ENCODE measurements at places on chromosomes 2 and 18.

- no peak for DNase-seq
Observed at GRCh38 chr2:42013409-42013808, 34.4 kb upstream of the PKDCC start.

DNA sequence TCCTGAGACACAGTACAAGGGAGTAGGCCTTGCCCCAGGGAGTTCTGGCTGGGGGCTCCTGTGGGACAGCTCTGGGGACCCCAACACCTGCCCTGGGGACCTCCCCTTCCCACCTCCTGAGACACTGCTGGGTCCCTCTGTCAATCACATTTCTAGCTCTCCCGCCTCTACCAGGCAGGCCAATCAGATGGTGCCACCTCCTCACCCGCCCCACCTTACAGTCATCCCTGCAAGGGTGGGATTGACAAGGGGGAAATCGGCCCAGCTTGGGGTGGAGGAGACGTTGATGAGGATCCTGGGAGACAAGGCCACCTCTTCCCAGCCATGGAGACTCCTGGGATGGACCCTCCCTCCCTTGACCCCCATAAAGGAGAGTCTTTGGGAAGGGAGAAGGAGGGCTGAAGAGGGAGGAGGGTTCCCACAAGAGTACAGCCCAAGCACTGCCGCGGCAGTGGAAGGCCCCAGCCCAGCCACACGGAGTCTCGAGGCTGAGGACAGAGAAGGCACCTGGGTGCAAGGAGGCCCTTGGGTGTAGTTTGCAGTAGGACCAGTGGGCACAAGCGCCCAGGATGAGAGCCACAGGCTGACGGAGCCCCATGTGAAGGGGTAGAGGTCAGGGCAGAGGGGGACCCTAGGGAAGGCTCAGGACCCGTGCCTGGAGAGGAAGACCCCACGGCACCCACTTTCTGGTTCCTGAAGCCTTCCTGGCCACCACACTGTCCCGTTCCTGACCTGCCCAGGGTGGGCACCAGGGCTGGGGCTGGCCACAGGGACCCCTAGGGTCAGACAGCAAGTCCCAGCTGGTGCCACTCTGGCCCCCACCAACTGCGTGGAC lies 109.9 kb upstream of the OTOS start:
- DNase-seq: no peak

DNA sequence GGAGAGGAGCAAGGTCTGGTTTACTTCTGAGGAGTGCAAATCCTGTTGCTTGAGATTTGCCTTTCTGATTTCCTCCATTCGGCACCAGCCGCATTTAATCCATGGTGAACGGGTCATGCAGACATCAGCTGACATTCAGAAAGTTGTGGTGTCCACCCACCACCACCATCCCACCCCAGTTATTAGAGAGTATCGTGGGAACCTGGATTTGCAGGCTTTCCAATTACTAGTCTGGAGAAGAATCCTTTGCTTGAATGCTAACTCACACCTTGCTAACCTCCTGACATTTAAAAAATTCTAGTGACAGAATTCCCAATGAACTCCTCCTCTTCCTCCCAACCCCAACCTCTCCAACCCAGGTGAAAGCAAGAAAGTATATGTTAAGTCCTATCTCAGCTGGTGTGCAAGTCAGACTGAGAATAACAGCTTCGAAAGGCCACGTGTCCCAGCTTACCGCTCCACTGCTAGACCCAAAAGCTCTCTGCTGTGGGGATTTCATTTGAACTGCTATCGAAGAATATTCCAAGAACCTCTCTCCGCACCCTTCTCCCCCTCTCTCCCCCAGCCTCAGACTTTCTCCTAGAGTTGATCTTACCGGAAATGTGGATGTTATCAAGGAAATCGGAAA lies 17.7 kb downstream of the BCL11A start:
- DNase-seq: no peak

GRCh38 chr2:166917415-166917814 lies 29.1 kb downstream of the XIRP2 start:
- no peak for DNase-seq

- no peak for DNase-seq
Observed at GRCh38 chr2:215797676-215798075, 215.7 kb downstream of the MREG start.

GRCh38 chr2:3689998-3690748 lies 13.2 kb upstream of the DCDC2C start:
- no peak for DNase-seq

- DNase-seq: no peak
Observed at GRCh38 chr2:121382744-121383143, 97.7 kb upstream of the TFCP2L1 start.

GRCh38 chr2:36427790-36428243 lies 72.2 kb downstream of the CRIM1 start:
- no peak for DNase-seq

GRCh38 chr2:23794234-23794633 lies 132.7 kb downstream of the ATAD2B start:
- no peak for DNase-seq

DNA sequence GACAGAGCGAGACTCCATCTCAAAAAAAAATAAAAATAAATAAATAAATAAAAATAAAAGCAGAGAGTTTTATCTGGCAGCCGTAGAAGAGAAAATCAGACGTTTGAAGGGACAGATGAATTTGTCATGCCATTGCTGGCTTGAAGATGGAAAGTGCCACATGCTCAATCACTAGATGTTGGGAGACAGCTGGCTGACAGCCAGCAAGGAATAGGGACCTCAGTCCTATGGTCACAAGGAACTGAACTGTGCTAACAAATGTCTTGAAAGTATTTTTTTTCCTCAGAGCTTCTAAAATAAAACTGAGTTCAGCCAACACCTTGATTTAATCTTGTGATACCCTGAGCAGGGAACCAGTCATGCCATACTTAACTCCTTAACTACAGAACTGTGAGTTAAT lies 65.4 kb downstream of the DTNA start:
- DNase-seq: no peak

DNA sequence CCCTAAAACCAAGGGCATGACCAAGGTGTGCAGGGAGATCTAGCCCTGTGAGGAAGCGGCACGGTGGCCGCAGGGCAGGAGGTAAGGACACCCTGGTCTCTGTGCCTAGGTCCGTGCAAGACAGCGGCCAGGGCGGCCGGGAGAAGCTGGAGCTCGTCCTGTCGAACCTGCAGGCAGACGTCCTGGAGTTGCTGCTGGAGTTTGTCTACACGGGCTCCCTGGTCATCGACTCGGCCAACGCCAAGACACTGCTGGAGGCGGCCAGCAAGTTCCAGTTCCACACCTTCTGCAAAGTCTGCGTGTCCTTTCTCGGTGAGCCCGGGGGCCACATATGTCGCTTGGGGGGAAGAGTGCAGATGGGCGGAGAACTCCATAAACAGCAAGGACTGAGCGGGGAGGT lies 235.4 kb downstream of the ATAD2B start:
- DNase-seq: no peak

DNA sequence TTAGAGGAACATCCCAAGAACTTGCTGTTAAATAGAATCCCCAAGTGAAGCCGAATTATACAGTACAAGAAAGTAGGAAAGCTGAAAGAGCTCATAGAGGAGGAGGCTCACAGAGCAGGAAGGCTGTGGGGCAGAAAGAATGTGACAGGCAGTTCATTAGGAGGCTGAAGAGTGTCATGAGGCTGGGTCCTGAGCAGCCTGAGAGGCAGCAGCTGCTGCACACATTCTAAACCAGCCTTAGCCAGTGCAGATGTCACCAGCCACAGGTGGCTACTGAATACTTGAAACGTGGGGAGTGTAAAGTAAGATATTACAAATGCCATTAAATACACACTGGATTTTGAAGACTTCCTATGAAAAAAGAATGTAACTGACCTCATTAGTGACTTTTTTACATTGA lies 490.2 kb upstream of the KLHL29 start:
- no peak for DNase-seq

GRCh38 chr18:40485318-40485717 lies 1469.7 kb upstream of the PIK3C3 start:
- DNase-seq: no peak

- DNase-seq: no peak
Observed at GRCh38 chr2:241191081-241191480, 2.6 kb downstream of the ANO7 start.

DNA sequence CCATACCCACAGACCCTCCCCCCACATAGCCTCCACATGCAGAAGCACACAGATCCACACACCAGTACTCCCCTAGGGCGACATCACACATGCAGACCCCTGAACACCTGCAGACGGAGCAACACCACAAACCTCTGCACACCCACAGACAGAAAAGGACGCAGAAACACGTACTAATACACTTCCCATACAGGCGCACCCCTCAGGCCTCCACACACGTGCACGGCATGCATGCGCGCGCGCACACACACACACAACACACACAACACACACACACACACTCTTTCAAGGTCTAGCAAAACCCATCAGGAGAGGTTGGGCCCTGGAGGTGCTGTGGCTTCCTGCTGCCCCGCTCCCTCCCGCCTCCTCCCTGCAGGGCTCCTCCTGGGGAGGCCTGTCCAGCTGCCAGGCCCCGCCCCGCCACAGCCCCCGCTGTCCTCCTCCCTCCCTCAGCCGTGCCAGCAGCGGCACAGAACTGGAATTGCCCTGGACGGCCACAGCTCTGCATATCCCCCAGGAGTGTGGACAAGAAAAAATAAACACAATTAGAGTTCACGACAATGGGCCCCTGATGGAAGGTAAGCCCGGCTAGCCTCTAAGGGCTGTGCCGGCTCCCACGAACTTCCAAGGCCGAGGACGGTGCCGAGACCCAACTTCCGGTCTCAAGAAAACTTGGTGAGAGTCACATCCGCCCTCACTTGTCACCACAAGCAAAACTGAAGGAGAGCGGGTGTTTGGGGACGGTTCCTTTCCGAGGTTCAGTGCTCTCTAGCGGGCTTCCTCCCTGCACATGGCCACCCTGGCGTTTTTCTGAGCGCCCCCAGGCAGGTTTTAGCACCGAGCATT lies 6.8 kb downstream of the ZFP36L2 start:
- peak; percentile 76 for DNase-seq

DNA sequence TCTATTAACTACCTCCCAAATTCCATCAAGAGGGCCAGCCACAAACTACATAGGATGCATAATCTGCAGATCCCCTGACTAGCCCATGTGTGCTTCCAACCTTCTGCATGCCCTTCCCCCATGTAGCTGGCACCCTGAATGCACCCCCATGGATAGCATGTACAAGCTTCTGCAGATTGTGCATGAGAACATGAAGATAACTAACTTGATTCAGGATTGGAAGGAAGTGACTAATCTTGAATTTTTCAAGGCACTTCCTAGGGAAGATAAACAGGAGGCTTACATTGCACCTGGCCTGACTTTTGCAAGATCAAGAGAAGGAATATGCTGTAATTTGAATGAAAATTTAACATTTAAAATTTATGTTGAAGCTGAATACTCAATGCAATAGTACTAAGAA lies 66.7 kb downstream of the CDC42EP3 start:
- no peak for DNase-seq

Measured in activated T-cell treated with anti-CD3 and anti-CD28 coated beads, Interleukin-2, amount 50 U/mL, for 1 hour (primary cell).